CMK (cell line): ENCODE measurements at places on chromosomes 7 and 10.

- no peak for DNase-seq
Observed at GRCh38 chr10:65846541-65846940, 1079.3 kb upstream of the LRRTM3 start.

GRCh38 chr7:114416129-114416990, 1.7 kb downstream of the FOXP2 start:
- no peak for DNase-seq

DNA sequence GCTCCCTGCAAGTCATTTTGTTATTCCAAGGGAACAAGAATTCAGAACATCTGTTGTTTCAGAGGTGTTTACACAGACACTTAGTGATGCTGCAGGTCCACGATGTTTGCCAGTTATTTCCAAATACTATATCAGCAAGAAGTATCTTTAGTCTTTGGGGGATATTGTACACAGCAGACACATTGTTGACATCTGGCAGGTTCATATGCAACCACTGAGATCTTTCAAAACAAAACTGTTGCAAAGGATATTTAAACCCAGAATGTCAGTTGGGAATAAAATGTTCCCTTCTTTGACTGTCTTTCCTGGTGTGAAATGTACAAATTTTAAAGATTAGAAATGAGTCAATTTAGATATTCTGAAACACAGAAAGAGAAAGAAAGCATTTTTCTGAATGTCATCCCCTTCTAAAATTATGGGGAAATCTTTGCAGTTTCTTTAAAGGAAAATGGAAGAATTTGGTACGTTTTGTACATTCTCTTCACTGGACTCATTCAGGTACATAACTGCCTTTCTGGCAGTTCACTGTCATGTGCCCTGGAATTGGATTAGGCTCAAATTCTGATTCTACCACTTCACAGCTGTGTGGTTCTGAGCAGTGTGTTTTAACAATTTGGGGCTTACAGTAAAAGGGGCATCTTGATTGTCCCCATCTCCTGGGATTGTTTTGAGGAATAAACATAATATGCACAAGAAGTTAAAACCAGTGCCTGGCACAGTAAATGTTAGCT, 40.3 kb upstream of the CELF2 start:
- no peak for DNase-seq

- no peak for DNase-seq
Observed at GRCh38 chr7:17062151-17063044, 180.6 kb upstream of the AGR3 start.
